Fibroblast of skin of back (primary cell): ENCODE measurements at places on chromosomes 11 and 22.
A peak's percentile ranks its signal among the peaks of the same experiment; 100 is the strongest.

GRCh38 chr22:22030493-22031182 is 48.1 kb upstream of the TOP3B start:
- no peak for DNase-seq

GRCh38 chr22:43884600-43885318 is 7.1 kb downstream of the PNPLA5 start:
- peak; percentile 32 for DNase-seq

DNA sequence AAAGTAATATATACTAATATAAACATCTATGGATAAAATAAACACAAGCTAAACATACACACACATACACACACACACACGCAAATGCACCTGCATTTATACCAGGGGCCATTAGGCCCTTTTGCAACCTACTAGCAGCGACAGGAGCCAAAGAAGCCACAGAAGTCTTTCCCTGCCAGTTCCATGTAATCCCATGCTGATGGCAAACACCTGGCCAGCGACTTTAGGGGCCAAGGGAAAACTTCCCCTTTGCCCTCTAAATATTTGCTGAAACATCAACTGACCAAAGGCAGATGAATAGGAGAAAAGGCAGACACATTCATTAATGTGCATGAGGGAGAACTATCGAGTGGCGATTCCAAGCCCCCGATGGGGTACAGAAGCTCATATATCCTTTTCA is 14.8 kb upstream of the P2RY2 start:
- DNase-seq, result no peak

- DNase-seq, result no peak
These were observed 29.7 kb downstream of the PDGFB start for GRCh38 chr22:39215070-39215396.

- peak; percentile 81 for DNase-seq
These were observed 33.8 kb upstream of the PPARA start for GRCh38 chr22:46116491-46116958.

GRCh38 chr11:11366793-11367192 is 13.7 kb upstream of the CSNK2A3 start:
- DNase-seq, result peak; percentile 20

DNA sequence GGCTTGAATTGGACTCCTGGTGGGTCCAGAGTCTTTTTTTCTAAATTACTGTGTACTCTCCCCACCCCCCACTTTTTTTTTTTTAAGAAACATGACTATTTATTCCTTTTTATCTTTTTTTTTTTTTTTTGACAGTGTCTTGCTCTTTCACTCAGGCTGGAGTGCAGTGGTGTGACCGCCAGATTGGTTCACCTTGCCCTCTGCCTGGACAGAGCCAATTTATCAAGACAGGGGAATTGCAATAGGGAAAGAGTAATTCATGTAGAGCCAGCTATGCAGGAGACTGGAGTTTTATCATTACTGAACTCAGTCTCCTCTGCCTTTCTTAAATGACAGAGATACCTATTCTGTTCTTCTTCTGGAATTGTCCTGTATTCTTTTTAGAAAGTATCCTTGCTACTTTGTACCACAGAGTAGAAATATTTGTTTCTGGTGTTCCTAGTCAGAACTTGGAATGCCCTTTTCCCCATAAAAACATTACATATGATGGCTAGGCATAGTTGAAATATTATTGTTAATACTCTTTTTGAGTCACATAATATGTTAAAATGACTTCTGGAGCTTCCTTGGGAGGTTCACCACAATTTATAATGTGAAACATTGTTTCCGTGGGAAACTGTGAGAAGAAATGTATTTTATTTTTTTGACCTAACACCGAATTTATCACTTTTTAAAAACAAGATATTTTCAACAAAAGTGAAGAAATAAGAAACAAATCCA is 95.6 kb downstream of the UVRAG start:
- peak; percentile 72 for DNase-seq

DNA sequence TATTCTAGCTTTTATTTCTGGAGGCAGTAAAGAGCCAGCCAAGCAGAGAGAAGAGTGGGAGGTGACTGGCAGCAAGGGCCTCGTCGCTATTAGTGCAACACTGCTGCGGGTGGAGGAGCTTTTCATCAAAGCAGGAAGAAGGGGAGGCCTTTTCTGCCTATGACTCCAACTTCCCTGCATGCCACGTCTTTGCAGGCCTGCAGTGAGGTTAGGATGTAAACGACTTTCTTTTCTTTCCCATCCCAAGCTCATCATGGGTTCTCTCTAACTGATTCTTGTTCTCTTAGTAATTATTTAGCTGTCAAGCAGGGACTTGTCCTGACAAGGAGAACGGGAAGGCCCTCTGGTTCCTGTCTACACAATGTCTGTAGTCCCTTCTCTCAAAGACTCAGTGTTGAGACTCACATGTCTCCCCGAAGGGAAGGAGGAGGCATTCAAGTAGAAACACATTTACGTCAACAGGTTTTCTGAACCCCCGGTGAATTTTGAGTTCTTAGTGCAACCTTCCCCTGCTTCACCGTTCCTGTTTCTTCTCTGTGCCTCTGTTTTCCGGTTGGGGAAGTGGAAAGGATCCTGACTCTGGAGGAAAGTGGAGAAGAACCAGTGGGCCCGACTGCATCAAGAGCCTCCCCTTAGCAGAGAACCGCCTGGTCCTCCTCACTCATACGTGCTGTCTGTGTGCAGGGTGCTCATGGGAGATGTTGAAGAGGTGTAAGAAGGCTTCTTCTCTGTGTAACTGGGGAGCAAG is 56.9 kb downstream of the PACS1 start:
- peak; percentile 80 for DNase-seq

GRCh38 chr11:10379426-10379825 is 74.6 kb downstream of the ADM start:
- peak; percentile 83 for DNase-seq

DNA sequence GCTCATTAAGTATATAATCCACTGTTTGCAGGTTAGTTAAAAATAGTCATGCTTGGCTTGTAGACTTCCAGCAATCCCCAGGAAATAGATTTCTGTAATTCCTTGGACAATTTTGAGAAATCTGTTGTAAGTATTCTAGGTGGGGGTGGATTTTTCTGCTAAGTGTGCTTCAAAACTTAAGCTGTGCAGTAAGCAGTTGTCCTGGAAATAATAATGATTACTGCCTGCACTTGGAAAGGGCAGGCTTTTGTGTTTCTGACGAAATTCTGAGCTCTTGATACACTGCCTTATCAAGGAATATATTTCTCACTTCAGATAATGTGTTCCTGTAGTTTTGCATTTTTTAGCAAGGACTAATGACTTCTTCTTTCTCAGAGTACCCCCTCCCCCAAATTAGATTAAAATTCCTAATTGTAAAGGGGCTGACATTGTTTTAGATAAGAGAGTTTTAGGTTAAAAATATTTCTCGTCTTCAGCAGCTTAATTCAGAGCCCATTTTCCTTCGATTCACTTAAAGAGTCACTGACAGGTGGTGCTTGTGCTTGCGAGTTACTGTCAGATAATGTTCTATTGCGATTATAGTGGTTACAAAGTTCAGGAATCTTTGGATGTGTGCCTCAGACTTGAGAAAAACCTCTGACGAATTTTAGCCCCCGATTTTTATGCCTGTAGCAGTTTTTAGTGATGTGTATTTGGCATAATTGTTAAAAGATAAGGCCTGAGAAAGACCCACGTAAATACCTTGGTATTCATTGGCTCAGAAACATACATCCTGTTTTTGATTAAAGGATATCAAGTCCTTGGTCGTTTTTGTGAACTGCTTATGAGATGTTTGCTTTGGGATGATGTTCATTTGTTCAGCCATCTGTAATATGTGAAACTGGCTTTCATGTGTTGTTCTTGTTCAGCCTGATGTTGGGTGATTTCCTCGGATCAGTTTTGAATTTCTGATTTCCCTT is 120.5 kb downstream of the HIPK3 start:
- peak; percentile 30 for DNase-seq

- no peak for DNase-seq
These were observed 73.8 kb upstream of the RTL6 start for GRCh38 chr22:44571566-44572413.

- DNase-seq, result no peak
These were observed 58.9 kb downstream of the LINC01488 start for GRCh38 chr11:69540118-69541000.

DNA sequence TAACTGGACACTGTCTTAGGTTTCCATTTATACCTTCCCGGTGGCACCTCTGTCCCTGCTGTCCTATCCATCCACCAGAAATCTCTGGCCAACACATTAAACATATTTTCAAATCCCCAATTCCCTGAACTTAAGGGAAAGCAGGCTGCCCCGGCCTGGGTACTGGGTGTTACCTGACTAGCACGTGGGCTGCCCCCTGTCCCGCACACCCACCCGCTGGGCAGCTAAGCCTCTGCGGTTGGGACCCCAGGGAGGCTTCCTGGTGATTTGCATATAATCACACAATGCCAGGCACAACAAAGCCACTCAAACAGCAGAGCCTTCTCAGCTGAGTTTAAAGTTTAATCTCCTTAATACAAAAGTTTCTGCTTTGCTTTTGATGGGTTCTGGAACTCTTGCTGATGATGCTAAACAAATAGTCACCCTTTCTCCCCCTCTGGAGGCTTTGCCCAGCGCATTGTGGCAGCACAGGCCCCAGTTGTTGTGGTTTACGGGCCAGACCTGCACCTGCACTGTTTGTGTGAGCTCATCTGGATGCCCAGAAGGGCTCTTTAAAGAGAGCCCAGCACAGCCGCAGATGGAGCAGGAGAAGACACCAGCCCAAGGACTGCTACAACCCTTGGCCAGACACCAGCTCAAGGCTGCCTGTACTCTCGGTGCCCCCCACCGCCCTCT is 59.9 kb upstream of the POU2AF1 start:
- no peak for DNase-seq

GRCh38 chr22:33081686-33082590 is 23.8 kb upstream of the SYN3 start:
- DNase-seq, result no peak

GRCh38 chr22:46062971-46063631 is 86.1 kb upstream of the WNT7B start:
- DNase-seq, result no peak

DNA sequence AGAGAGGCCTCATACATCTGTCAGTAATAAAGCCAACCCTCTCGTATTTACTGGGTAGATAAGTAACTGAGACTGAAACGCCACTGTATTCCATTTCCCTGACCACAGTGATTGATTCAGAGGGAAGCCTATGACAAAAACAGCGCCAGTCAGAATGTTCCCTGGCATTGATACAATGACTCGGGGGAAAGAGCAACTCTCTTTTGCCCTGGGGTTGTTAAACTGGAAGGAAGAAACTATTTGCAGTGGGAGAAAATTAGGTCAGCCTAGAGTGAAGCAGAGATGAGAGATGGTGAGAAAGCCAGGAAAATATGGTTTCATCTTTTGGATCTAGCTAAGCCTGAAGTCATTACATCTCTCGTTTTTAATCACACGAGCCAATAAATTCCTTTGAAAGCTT is 48.6 kb upstream of the RBFOX2 start:
- peak; percentile 61 for DNase-seq

GRCh38 chr11:104106136-104106754 is 57.7 kb downstream of the PDGFD start:
- peak; percentile 58 for DNase-seq

GRCh38 chr11:77705195-77705875 is 67.7 kb upstream of the CLNS1A start:
- DNase-seq, result peak; percentile 37

GRCh38 chr11:44310463-44311272 is 729 bp upstream of the ALX4 start:
- DNase-seq, result no peak

- no peak for DNase-seq
These were observed 126.0 kb upstream of the MTNR1B start for GRCh38 chr11:92843455-92843854.

DNA sequence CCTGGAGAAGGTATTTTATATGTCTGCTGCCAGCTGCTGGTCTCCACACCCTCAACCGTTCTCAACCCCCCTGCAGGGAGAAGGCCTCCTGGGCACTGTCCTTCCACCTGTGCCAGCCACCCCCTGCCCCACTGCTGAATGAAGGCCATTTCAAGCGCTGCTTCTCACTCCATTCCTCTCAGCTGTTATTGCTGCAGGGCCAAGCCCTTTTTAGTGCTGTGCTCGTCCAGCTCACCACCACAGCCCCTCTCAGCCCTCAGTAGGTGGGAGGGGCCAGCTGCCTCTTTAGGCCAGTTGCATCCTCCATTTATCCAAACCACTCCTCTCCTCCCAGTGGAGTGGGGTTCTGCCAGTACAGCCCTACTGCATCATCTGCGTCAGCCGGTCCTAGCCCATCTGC is 1.8 kb upstream of the WBP2NL start:
- DNase-seq, result no peak

GRCh38 chr11:2804701-2805387 is 80.7 kb downstream of the CDKN1C start:
- DNase-seq, result no peak

DNA sequence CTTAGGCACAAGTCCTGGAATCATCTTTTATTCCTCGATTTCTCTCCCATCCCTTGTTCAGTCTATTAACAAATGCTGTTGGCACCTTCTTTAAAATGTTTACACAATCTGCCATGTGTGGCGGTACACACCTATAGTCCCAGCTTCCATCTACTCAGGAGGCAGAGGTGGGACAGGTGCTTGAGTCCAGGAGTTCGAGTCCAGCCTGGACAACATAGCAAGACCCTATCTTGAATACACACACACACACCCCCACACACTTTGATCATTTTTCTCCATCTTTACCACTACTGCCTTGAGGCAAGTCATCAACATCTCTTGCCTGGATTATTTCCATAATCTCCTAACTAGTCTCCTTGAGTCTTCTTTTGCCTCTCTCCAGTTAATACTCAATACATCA is 13.7 kb upstream of the ZBTB44 start:
- no peak for DNase-seq

DNA sequence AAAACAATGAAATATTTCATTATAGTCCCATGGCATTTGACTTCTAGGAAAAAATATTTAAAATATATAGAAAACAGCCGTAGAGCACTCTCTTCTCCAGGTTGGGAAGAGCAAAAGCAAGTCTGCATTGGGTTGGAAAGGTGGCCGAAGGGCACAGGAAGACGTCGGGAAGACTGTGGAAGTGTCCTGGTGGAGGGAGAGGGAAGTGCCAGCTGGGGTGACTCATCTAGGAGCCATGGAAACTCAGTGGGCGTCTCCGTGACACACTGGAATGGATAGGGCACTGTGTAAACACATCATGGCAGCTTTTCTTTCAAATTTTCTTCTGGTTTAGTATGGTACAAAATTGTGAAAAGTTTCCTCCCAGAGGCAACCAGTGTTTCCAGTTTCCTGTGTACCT is 12.7 kb downstream of the GTPBP1 start:
- DNase-seq, result peak; percentile 85
